T-helper 1 cell treated with Interleukin-12 subunit alpha and Interleukin-12 subunit beta and Interleukin-4 antibody, amounts not matched to agents 30 ng/mL and 1 ng/mL, for 36 hours (primary cell): ENCODE measurements at places on chromosomes 5 and 9. TPM values are rescaled to one million over a fixed set of nuclear protein-coding genes. Genes with fewer than 3 reads are reported as not detected.

OCLN gene
- 0.32 and 0.34 TPM in 2 replicates for total RNA-seq

HBEGF gene
- total RNA-seq, result 39.1 and 42.2 TPM in 2 replicates

FOXD4L6 gene
- 0.15 TPM in 1 of 2 replicates, not detected in the other for total RNA-seq

WNT8A gene
- not detected in 2 replicates for total RNA-seq

SLC6A7 gene
- not detected in 2 replicates for total RNA-seq

SLC1A1 gene
- total RNA-seq, result 0.12 and 0.32 TPM in 2 replicates

MOB3B gene
- total RNA-seq, result 0.39 and 0.73 TPM in 2 replicates

RFX3 gene
- total RNA-seq, result 13.5 and 15.0 TPM in 2 replicates

FOXD4L4 gene
- 0.20 TPM in 1 of 2 replicates, not detected in the other for total RNA-seq

EPB41L4A gene
- total RNA-seq, result 1.2 and 1.4 TPM in 2 replicates

INSYN2B gene
- total RNA-seq, result not detected in 2 replicates

ASTN2 gene
- 5.4 and 5.8 TPM in 2 replicates for total RNA-seq

ACTL7A gene
- total RNA-seq, result not detected in 2 replicates

FXN gene
- total RNA-seq, result 20.9 and 23.9 TPM in 2 replicates

FIBCD1 gene
- total RNA-seq, result not detected in 2 replicates

FBP2 gene
- not detected in 2 replicates for total RNA-seq

EGFLAM gene
- not detected in 2 replicates for total RNA-seq

GAS1 gene
- total RNA-seq, result 0.20 TPM in 1 of 2 replicates, not detected in the other

SPRY4 gene
- total RNA-seq, result 0.90 and 1.0 TPM in 2 replicates

SUSD1 gene
- total RNA-seq, result 23.7 and 25.5 TPM in 2 replicates

PCDHA3 gene
- total RNA-seq, result not detected in 2 replicates

ANP32B gene
- 232 and 236 TPM in 2 replicates for total RNA-seq

NRARP gene
- total RNA-seq, result 1.5 and 1.8 TPM in 2 replicates
